Psoas muscle (tissue), 8 donors: ENCODE measurements at places on chromosomes 4 and X. TPM values are rescaled to one million over a fixed set of nuclear protein-coding genes. Genes with fewer than 3 reads are reported as not detected.

The PABPC1L2A gene
- polyA plus RNA-seq = not detected

The ALB gene
- not detected for polyA plus RNA-seq

The SPINK2 gene
- polyA plus RNA-seq = not detected

The CXorf38 gene
- 2.1 TPM for polyA plus RNA-seq

The INTS6L gene
- 1.1 TPM for polyA plus RNA-seq

The TRIML2 gene
- not detected for polyA plus RNA-seq

The ASB12 gene
- 5.7 TPM for polyA plus RNA-seq

The ASB9 gene
- 0.69 TPM for polyA plus RNA-seq

The IQCM gene
- not detected for polyA plus RNA-seq

The NHSL2 gene
- polyA plus RNA-seq = 0.30 TPM

The ANOS1 gene
- 0.55 TPM for polyA plus RNA-seq

The ABLIM2 gene
- 295 TPM for polyA plus RNA-seq

The HAND2 gene
- polyA plus RNA-seq = 0.05 TPM

The PRKG2 gene
- polyA plus RNA-seq = not detected

The CHM gene
- 13.8 TPM for polyA plus RNA-seq

The TSPAN7 gene
- 68.0 TPM for polyA plus RNA-seq

The TMEM144 gene
- polyA plus RNA-seq = 1.2 TPM

The SLC10A4 gene
- polyA plus RNA-seq = 0.06 TPM

The SH3TC1 gene
- 4.0 TPM for polyA plus RNA-seq

The BANK1 gene
- 0.16 TPM for polyA plus RNA-seq

The CYSLTR1 gene
- polyA plus RNA-seq = 0.13 TPM

The SAGE1 gene
- not detected for polyA plus RNA-seq

The ARX gene
- 0.64 TPM for polyA plus RNA-seq

The CCSER1 gene
- polyA plus RNA-seq = 0.14 TPM

The VCX3A gene
- not detected for polyA plus RNA-seq

The GAB3 gene
- polyA plus RNA-seq = 0.65 TPM

The INTS12 gene
- polyA plus RNA-seq = 29.9 TPM

The ATP2B3 gene
- 0.01 TPM for polyA plus RNA-seq

The CLCN5 gene
- 1.9 TPM for polyA plus RNA-seq

The FAM9C gene
- polyA plus RNA-seq = not detected

The NAP1L2 gene
- polyA plus RNA-seq = 0.63 TPM

The FGF13 gene
- 54.0 TPM for polyA plus RNA-seq

The BTC gene
- 0.05 TPM for polyA plus RNA-seq

The GSPT2 gene
- polyA plus RNA-seq = 2.3 TPM

The USP17L26 gene
- polyA plus RNA-seq = not detected

The MTNR1A gene
- polyA plus RNA-seq = not detected

The TCEAL7 gene
- 1.3 TPM for polyA plus RNA-seq
